Activated T-cell treated with anti-CD3 and anti-CD28 coated beads, Interleukin-2, amount 50 U/mL, for 72 hours (primary cell): ENCODE measurements at places on chromosomes 6 and 20.

DNA sequence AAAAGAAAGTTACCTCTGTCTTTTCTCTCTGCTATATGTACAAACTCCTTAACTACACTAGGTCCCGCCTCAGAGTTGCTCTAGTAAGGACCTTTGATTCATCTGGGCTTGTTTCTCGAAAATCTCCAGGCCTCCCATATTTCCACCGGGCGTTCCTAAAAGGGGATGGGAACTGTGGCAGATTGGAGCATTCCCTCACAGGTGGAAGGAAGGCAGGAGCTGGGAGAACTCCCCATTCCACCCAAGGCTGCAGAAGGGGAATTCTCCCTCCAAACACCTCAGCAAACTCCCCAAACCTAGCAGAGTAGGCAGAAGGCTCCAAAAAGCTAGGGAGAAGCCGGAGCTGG, 1.6 kb upstream of the TFAP2A start:
- no peak overlapping the region for H3K27ac ChIP-seq
- peaks cover 97% of the 10 kb centered on the region for H3K27me3 ChIP-seq
- no peak overlapping the region for H3K4me3 ChIP-seq
- peaks cover 61% of the 10 kb centered on the region for H3K4me1 ChIP-seq
- H3K36me3 ChIP-seq: peaks cover 22% of the 10 kb centered on the region

GRCh38 chr20:19868441-19868840, 110.4 kb downstream of the RIN2 start:
- H3K27me3 ChIP-seq: peaks cover 19% of the 10 kb centered on the region
- no peak overlapping the region for H3K27ac ChIP-seq
- H3K4me1 ChIP-seq: no peaks in the 10 kb centered on the region
- no peak overlapping the region for H3K4me3 ChIP-seq

- peaks cover 8% of the 10 kb centered on the region for H3K36me3 ChIP-seq
- DNase-seq: no peak
- no peak overlapping the region for H3K4me3 ChIP-seq
- no peaks in the 10 kb centered on the region for H3K27me3 ChIP-seq
These were observed 26.9 kb downstream of the SLCO4A1 start for GRCh38 chr20:62669249-62669648.

DNA sequence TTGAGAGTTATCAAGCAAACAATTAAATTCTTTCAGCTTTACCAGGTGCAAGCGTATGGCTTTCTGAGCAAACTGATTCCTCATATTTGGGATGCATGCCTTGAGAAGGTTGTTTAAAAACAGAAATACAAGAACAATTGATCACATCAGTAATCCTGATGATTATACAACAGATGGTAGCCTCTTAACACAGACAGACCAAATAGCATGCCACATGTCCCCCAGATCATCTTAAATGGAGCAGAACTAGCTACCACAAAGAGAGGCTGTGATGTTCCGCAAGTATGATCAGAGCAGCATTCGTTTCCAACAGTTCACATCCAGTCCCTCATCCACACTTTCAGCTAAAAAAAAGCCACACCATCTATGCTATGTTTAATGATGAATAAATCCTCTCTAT, 246.2 kb upstream of the NRSN1 start:
- DNase-seq: no peak
- no peak overlapping the region for H3K27ac ChIP-seq
- no peaks in the 10 kb centered on the region for H3K36me3 ChIP-seq
- no peaks in the 10 kb centered on the region for H3K4me1 ChIP-seq

- H3K36me3 ChIP-seq: no peaks in the 10 kb centered on the region
- H3K4me3 ChIP-seq: no peak overlapping the region
- peaks cover 6% of the 10 kb centered on the region for H3K4me1 ChIP-seq
These were observed 8.9 kb downstream of the PTPRK start for GRCh38 chr6:128511506-128511905.

- H3K27ac ChIP-seq: no peak overlapping the region
- H3K27me3 ChIP-seq: no peaks in the 10 kb centered on the region
- peaks cover 2% of the 10 kb centered on the region for H3K36me3 ChIP-seq
- no peak for DNase-seq
These were observed 103.1 kb downstream of the TNFRSF21 start for GRCh38 chr6:47206626-47207025.

- H3K27ac ChIP-seq: no peak overlapping the region
- H3K4me1 ChIP-seq: no peaks in the 10 kb centered on the region
- DNase-seq: no peak
- H3K27me3 ChIP-seq: peaks cover 13% of the 10 kb centered on the region
These were observed 181.9 kb upstream of the CCN2 start for GRCh38 chr6:132132924-132133639.
